ENCODE measurements at places on chromosomes 1 and 21. TPM values are rescaled to one million over a fixed set of nuclear protein-coding genes. Genes with fewer than 3 reads are reported as not detected.

Gene FBLIM1
- total RNA-seq, result 76.6 TPM

Gene PLA2G2F
- total RNA-seq, result not detected

Gene THEM5
- total RNA-seq, result not detected

Gene LIN9
- 10.4 TPM for total RNA-seq

Gene ASAP3
- 70.3 TPM for total RNA-seq

Gene C1orf74
- total RNA-seq, result 4.1 TPM

Gene OR6K2
- not detected for total RNA-seq

Gene SPRR4
- total RNA-seq, result not detected

Gene OVAAL
- not detected for total RNA-seq

GRCh38 chr1:208010487-208011071 is 99.7 kb upstream of the CD34 start:
- DNase-seq, result no peak

DNA sequence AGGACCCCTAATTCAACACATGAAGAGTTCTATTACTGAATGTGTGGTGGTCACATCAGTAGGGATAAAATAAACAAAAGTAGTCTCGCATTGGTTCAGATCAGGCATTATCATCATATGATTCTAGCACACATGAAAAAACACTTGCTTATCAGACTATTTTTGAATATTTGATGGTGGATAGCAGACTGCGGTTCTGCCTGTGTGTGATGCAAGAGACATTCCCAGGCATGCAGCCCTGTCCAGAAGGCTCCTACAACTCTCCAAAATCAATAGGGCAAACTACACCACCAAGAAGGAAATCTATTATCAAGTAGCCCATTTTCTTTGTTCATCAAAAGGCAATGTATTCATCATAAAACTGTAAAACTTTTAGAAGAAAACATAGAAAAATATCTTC is 304.7 kb downstream of the DUSP10 start:
- no peak for DNase-seq

DNA sequence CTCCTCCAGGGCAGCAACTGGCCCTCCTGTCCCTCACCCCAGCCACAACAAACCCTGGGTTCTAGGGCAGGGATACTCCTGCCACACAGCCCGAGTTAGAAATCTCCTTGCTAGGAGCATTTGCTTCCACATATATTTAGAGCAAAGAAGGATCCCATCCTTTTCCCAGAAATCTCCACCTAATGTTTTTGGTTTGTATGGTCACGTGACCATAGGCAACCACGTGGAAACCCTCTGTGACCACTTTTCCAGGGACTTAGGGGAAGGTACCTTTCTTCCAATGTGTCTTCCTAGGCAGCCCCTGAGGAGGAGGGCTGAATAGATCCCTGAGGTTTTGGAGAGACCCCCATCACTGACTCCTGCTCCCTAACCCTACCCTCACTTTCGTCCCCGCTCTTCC is 25.5 kb downstream of the VANGL2 start:
- no peak for DNase-seq

- no peak for DNase-seq
These were observed 49.8 kb upstream of the GJB5 start for GRCh38 chr1:34705077-34705476.

DNA sequence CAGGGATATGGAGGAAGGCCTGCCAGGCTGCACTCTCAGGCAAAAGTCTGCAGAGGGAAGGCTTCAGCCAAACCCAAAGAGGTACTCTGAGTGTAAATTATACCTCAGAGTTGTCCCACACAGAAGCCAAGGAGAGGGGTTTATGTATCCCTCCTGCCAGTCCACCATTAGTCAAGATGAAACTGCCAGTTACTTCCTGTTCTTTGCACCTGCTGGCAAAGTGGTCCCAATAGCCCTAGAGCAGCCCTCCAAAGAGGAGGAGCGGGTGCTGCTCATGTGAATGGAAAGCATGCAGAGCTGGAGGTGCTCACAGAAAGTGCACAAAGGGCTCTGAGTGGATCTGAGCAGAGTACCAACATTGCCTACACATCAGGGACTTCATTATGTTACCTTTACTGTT is 37.1 kb upstream of the MCOLN3 start:
- DNase-seq, result no peak

DNA sequence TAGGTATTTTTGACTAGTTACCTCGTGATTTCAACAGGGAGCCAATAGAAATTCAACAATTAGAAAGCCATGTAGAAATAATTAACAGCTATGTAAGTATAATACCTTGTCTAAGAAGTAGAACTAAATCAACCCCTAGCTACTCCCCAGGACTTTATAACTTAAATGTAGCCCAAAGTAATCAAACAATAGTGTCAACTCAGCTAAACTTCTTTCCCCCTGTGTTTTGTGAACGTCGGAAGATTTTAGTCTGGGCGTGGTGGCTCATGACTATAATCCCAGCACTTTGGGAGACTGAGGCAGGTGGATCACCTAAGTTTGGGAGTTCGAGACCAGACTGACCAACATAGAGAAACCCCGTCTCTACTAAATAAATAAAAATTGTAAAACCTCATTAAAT is 579.9 kb upstream of the NCAM2 start:
- no peak for DNase-seq

- DNase-seq, result no peak
These were observed 7.3 kb downstream of the PSEN2 start for GRCh38 chr1:226877669-226878068.

GRCh38 chr1:32100359-32100758 is 7.5 kb upstream of the KPNA6 start:
- DNase-seq, result no peak

- no peak for DNase-seq
These were observed 49.5 kb upstream of the GPR37L1 start for GRCh38 chr1:202073206-202073605.

DNA sequence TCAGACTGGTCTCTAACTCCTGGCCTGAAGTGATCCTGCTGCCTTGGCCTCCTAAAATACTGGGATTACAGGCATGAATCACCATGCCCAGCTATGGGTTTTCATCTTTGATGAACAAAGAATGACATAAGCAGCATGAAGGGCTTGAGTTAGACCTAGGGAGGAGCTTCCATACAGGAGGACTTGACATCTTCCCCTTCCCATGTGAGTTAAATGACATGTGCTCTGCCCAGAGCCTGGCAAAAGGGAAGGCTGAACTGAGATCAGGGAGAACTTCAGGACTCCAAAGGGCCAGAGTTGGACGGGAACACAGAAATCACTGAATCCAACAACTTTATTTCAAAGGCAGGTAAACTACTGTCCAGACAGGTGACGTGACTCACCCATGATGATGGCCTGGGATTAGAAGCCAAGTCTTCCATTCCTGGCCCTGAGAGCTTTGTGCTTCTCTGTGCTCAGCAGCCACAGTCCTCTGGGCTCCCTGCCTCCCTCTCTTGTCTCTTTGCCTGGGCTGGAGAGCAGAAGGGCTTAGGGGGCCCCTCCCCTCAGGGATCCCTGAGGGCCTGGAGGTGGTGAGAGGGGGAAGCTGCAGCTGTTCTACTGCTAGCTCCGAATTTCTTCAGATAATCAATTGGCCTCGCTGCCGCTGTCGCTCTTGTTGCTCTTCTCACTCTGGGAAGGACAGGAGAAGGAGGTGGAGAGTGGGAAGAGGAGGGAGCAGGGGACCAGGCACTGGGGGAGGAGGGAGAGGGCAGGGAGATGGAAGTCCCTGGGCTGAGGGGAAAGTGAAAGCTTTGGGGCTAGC is 7.6 kb downstream of the NHLH1 start:
- DNase-seq, result peak; percentile 50

DNA sequence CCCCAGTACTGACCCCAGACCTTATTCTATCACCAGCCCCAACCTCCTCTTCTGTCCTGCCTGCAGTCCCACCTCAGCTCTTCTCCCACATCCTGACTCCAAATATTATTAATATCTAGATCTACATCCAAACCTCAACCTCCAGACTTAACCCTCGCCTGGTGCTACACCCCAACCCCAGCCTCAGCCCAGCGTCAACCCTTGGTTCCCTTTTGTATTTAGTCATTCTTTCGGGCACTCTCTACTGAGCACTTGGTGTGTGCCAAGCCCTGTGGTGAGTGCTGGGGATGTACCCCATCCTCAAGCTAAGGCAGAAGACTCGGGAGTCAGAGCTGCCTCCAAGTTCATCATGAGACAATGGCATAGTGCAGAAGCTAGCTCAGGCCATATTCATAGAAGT is 1.1 kb downstream of the SHISAL2A start:
- no peak for DNase-seq

DNA sequence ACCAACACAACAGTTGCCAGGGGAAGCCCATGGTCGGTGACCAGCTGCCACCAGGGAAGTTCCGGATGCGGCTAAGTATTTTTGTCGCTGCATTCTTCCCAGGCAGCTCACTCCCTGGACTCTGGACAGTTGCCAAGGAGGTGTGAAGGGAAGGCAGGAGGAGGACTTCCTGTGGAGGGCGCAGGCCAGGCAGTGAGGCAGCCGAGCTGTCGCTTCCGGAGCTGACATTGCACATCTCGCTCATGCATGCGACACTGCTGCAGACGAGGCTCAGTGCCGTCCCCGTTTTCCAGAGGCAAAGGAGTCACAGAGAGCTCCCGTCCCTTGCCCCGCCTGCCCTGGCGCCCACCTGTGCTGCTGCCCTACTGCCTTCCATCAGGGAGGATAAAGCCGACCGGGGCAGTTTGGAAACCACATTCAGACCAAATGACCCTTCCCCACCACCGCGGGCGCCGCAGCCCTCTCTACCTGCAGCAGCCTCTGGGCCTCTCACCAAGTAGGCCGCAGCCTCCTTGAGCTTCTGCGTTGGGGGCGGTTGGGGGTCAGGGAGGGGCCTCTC is 81.4 kb downstream of the NENF start:
- DNase-seq, result peak; percentile 33

GRCh38 chr1:172089768-172090510 is 248.6 kb downstream of the DNM3 start:
- DNase-seq, result peak; percentile 71

DNA sequence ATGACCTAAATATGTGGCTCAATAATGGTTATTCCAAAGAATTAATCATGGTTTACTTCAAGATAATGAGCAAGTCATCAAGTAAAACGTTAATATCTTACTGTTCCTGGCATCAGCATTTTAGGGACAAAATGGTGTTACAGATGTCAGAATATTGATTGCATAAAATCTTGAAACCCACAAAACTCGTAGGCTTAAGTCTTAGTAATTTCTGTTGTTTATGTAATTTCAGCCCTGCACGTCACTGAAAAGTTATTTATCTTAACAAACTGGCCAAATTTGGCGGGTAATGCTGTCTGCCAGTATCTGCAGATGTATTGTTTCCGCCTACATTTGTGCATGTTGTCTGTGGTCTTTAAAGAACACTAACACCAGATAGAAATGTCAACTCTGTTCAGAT is 25.8 kb downstream of the CDC7 start:
- DNase-seq, result no peak

GRCh38 chr1:187689129-187689528 is 860.4 kb downstream of the PLA2G4A start:
- no peak for DNase-seq

GRCh38 chr21:38775733-38776132 is 30.0 kb upstream of the ETS2 start:
- DNase-seq, result no peak

- peak; percentile 54 for DNase-seq
These were observed 1.2 kb downstream of the EVA1B start for GRCh38 chr1:36322041-36322785.

DNA sequence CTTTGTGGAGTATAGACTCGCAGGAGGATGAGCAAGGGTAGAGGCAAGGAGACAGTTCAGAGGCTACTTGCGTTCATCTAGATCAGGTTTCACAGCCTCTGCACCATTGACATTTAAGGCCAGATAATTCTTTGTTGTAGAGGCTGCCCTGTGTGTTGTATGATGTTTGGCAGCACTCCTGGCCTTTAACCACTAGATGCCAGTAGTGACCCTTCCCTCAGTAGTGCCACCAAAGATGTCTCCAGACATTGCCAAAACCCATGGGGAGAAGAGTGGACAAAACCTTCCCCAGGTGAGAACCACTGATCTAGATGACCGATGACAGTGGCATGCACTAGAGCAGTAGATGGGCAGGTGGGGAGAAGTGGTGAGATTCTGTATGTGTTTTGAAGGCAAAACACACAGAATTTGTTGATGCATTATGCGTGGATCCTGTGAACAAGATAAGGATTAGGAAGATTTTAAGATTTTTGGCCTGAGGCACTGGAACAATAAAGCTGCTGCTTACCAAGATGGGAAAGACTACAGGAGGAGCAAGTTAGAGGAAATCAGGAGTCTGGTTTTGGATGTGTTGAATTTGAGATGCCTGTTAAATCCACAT is 9.9 kb upstream of the COG2 start:
- DNase-seq, result no peak

- DNase-seq, result no peak
These were observed 9.6 kb downstream of the DIP2A start for GRCh38 chr21:46468108-46468774.

GRCh38 chr1:198660341-198661261 is 21.8 kb downstream of the PTPRC start:
- DNase-seq, result no peak
